Stimulated activated CD4-positive, alpha-beta T cell treated with anti-CD3 and anti-CD28 coated beads, Interleukin-12 subunit alpha, Interleukin-12 subunit beta, amount 100 ng/mL, for 4 hours (primary cell): ENCODE measurements at places on chromosomes 6 and 20.
A peak's percentile ranks its signal among the peaks of the same experiment; 100 is the strongest.

DNA sequence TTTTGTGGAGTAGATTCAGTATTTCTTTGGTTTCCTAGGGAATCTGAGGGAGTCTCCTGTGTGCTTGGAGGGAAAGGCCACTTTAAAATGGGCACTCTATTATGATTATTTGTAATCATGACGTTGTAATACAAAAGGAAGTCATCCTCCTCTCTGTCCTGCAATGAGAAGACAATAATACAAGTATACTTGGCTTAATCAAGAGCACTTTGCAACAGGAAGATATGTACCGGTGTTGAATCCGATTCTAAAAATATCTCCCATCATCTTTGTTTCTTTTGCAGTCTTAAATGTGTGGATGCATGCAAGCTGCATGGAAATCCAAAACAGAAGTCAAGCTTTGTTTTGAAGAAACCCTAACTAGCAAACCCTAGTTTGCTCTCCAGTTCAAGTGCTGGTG, 94.1 kb upstream of the QKI start:
- no peak for DNase-seq

DNA sequence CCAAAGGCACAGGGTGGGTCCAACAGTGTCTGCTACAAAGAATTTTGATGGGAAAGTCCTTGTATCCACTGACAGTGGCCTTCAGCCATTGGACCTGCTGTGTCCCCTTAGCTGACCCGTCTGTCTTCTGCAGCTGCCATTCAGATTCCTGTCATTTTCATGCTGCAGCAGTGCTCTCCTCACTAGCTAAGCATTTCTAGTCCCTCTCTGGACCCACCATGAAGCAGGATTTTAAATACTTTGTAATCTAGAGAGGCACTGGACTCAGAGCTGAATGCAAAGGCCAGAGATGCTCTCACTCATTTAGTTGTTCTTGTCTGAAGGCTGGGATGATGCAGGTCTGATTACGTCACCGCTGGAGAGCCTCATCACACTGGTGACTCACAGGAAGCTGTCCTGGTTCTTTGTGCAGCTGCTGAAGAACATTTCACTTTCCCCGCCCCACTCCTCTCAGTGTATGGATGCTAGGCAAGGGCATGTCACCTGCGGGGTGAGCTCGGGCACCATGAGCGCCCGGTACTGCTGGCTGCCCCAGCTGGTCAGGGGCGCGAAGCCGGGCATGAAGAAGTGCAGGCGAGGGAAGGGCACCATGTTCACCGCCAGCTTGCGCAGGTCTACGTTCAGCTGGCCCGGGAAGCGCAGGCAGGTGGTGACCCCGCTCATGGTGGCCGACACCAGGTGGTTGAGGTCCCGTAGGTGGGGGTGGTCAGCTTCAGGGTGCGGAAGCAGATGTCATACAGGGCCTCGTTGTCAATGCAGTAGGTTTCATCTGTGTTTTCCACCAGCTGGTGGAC, 19.4 kb upstream of the TUBB2A start:
- peak; percentile 17 for DNase-seq

GRCh38 chr6:137510923-137511322, 16.7 kb upstream of the OLIG3 start:
- no peak for DNase-seq

DNA sequence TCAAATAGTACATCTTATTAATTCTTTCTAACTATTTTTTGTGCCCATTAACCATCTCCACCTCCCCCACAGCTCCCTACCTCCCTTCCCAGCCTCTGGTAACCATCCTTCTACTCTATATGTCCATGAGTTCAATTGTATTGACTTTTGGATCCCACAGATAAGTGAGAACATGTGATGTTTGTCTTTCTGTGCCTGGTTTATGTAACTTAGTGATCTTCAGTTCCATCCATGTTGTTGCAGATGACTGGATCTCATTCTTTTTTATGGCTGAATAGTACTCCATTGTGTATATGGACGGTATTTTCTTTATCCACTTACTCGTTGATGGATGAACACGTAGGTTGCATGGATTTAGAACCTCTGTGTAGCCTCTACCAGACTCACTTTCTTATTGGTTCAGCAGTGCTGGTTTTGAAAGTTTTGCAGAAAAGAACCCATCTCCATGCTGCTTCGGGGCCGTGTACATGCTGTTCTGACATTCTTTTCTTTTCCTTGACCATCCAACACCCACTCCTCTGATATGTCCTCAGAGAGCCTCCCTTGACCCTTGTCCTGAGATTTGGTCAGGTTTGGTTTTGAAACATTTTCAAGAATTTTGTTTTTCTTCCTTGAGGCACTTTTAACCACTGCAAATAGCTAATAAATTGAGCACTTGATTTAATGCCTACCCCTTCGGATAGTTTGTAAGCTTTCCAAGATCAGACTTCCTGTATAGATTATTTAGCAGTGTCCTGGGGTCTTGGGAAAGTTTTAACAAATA, 231.2 kb upstream of the ZFP64 start:
- DNase-seq, result no peak

- DNase-seq, result peak; percentile 64
Measured at GRCh38 chr6:30684386-30685156, 1.9 kb downstream of the PPP1R18 start.

GRCh38 chr6:85458184-85458583, 8.3 kb downstream of the NT5E start:
- no peak for DNase-seq

- DNase-seq, result no peak
Measured at GRCh38 chr6:154251116-154251515, 105.5 kb downstream of the IPCEF1 start.

DNA sequence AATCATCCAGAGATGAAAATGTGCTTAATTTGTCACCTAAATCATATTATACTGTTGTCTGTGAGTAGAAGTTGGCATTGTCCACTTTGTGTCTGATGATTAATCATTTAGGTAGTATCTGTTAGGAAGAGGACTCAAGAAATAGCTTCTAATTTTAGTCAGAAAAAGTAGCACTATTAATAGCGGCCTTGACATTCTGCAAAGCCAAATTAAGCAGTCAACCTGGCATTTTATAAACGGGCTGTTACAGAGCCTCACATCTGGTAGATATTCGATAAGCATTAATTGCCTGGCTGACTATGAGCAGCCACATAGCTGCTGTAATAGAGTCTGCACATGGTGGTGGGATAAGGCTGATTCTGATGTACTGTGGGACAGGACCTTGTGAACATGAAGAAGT, 99.5 kb downstream of the KLHL32 start:
- no peak for DNase-seq

DNA sequence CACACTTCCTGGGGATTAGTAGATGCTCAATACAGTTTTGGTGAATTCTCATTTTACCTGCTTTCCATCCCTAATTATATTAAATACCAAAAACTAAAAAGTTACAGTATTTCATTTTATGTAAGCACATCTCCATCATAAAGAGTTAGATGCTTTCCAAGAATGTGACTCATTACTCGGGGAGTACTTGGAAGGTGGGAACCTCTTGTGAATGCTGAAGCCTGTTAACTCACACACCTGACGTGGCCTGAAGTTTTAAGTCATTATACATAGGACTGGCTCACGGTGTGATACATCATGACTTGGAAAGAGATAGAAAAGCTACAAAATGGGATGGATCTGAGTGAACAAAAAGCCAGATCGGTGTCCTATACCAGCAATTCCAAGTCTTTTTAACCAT, 2.2 kb upstream of the OSER1 start:
- no peak for DNase-seq

DNA sequence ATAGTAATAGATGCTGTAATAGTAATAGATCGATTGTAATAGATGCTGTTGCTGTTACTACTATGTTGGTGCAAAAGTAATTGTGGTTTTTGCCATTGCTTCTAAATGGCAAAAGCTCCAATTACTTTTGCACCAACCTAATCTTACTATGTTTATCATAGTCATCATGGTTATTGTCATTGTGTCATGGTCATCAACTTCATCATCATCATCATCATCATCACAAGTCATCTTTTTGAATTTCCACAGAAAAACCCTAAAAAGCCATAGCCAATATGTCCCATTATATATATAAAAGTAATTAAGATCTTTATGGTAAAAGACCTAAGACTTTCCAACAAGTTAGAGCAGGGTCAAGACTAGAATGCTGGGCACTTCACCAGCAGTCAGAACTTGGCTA, 435.1 kb upstream of the MARCKS start:
- no peak for DNase-seq

- no peak for DNase-seq
Measured at GRCh38 chr6:24967211-24967610, 31.5 kb upstream of the RIPOR2 start.

DNA sequence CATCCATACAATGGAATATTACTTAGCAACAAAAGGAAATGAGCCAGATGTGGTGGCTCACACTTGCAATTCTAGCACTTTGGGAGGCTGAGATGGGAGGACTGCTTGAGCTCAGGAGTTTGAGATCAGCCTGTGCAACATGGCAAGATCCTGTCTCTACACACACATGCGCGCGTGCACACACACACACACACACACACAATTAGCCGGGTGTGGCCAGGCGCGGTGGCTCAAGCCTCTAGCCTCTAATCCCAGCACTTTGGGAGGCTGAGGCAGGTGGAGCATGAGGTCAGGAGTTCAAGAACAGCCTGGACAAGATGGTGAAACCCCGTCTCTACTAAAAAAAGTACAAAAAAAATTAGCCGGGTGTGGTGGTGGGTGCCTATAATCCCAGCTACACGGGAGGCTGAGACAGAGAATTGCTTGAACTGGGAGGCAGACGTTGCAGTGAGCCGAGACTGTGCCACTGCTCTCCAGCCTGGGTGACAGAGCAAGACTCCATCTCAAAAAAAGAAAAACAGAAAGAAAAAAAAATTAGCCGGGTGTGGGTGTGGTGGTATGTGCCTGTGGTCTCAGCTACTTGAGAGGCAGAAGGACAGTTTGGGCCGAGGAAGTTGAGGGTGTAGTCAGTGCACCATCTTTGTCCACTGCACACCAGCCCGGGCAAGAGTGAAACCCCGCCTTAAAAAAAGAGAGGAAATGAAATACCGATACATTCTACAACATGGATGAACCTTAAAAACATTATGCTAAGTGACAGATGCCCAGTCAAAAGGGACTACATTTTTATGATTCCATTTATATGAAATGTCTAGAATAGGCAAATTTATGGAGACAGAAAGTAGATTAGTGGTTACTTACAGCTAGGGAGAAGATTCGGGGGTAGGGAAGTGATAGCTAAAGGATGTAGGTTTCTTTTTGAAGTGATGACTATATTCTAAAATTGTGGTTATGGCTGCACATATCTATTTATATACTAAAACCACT, 52.5 kb downstream of the RBL1 start:
- no peak for DNase-seq

- DNase-seq, result no peak
Measured at GRCh38 chr6:52341561-52342260, 20.2 kb upstream of the PAQR8 start.

DNA sequence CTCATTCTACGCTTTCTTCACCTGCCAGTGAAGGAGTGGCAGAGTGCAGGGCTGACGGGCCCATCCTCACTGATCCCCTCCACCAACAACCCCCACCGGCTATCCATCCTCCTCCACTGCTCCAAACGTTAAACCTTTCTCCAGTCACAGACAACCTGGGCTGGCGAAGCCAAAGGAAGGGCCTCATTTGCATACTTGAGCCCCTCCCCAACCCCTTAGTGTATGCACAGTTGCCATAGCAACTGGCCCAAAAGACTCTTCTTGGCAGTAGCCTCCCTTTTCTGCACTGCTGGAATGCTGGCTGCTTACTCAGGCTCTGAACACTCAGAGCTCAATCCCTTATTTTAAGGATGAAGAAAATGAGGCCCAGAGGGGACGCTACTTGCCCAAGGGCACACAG, 130.3 kb downstream of the GRM4 start:
- DNase-seq, result no peak

DNA sequence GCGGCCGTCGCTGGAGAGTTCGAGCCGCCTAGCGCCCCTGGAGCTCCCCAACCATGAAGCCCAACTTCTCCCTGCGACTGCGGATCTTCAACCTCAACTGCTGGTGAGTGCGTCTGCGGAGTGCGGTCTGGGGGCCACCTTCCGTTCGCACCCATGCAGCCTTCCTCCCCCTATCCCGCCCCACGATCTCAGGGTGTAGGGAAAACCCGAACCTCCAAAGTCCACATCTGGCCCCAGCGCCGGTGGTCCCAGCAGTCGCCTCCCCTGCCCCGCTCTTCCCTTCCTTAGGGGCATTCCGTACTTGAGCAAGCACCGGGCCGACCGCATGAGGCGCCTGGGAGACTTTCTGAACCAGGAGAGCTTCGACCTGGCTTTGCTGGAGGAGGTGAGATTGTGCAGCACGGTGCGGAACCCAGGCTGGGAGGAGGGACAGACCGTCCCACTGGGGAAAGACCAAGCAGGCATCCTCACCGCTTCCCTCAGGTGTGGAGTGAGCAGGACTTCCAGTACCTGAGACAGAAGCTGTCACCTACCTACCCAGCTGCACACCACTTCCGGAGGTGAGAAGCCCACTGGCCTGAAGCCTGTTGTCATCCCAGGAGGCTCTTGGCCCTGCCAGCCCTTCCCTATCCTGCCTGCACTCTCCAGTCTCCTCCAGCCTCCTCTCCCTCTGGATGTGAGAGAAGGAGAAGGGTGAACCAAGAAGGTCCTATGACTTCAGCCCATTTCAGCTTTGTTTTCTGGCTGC, 719 bp downstream of the SMPD2 start:
- DNase-seq, result peak; percentile 45

GRCh38 chr6:132763269-132763668, 5.6 kb upstream of the VNN2 start:
- peak; percentile 10 for DNase-seq

- no peak for DNase-seq
Measured at GRCh38 chr6:168326294-168327261, 7.0 kb upstream of the DACT2 start.

GRCh38 chr6:161225681-161226008, 48.2 kb downstream of the AGPAT4 start:
- DNase-seq, result no peak

DNA sequence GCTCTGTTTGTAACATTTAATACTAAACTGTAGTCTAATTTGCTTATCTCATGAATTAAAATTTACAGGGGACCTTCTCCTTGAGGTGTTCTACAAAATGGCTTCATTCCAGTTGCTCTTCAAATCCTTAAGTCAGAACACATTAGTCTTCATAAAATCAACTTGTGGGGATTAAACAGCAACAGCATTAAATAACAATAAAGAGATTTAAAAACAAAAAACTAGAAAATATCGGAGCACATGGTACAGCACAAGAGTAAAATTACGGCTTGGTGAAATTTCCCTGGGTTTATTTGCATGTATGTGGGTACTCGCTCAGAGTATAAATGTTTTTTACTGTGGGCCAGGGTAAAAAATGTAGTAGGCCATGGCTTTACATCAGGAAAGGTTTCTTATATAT, 12.0 kb downstream of the RRAGD start:
- DNase-seq, result no peak

- DNase-seq, result no peak
Measured at GRCh38 chr6:146950351-146950835, 253.8 kb upstream of the STXBP5 start.

DNA sequence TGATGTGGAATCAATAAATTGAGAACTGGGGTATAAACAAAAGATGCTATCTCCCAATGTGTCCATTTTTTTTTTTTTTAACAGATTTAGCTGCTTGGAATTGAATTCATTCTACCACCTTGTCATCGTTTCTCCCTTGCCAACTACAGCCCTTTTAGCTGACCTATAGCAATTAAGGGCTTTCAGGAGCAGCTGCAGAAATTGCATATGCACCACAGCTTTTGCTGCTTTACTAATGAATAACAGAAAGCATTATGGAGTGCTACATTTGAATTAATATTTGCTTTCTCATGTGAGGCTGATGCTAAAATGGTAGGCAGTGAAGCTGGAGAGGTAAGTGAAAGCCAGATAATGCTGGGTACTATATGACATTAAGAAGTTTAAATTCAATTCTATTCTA, 5.7 kb downstream of the SESN1 start:
- DNase-seq, result no peak
